ENCODE measurements at places on chromosomes 6 and 20. TPM values are rescaled to one million over a fixed set of nuclear protein-coding genes. Genes with fewer than 3 reads are reported as not detected.

ADGB gene
- not detected for total RNA-seq

UBE2C gene
- total RNA-seq, result 1.1 TPM

CST4 gene
- not detected for total RNA-seq

PCSK2 gene
- 0.86 TPM for total RNA-seq

APMAP gene
- 23.2 TPM for total RNA-seq

LPA gene
- not detected for total RNA-seq

GINM1 gene
- total RNA-seq, result 47.9 TPM

C20orf202 gene
- 0.35 TPM for total RNA-seq

GMPR gene
- 121 TPM for total RNA-seq

TGM6 gene
- total RNA-seq, result not detected

PAK5 gene
- total RNA-seq, result not detected

SNAP91 gene
- total RNA-seq, result 2.3 TPM

ANKRD66 gene
- not detected for total RNA-seq

PPIL6 gene
- 5.5 TPM for total RNA-seq

TMEM217 gene
- not detected for total RNA-seq

MYMX gene
- 0.56 TPM for total RNA-seq

NKX2-2 gene
- not detected for total RNA-seq
